ENCODE measurements at places on chromosomes 2 and 18. TPM values are rescaled to one million over a fixed set of nuclear protein-coding genes. Genes with fewer than 3 reads are reported as not detected.

GRCh38 chr2:85158559-85159273, 25.5 kb downstream of the TCF7L1 start:
- no peak for DNase-seq

Gene SERPINB3
- total RNA-seq: 0.17 TPM

Gene AKAIN1
- not detected for total RNA-seq

DNA sequence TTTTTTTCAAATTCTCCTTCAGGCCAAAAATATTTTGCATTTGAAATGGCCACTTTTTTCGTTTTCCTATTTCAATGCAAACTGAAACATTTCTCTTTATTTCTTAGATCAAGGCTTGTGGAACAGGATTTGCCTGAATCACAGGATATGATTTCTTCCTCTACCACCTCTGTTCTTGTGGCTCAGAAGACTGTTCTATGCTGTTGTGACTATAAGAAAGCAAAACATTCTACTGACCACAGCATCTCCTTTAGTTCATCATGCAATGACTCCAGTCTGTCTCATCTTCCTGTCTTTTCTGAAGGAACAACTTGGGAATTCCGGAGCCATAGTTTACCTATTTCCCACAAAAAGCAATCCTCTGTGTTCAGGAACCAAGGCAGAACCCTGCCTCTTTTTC, 16.2 kb upstream of the ZNF512 start:
- DNase-seq: peak; percentile 85

- no peak for DNase-seq
Measured at GRCh38 chr2:233481368-233482142, 85.0 kb downstream of the USP40 start.

Gene MYCN
- total RNA-seq: 19.6 TPM

GRCh38 chr18:38006541-38006940, 440.9 kb upstream of the CELF4 start:
- no peak for DNase-seq

- no peak for DNase-seq
Measured at GRCh38 chr2:175580652-175581051, 399.1 kb upstream of the ATP5MC3 start.

- no peak for DNase-seq
Measured at GRCh38 chr2:104406261-104406726, 447.6 kb upstream of the POU3F3 start.

Gene GPR55
- not detected for total RNA-seq

Gene PLCD4
- 4.7 TPM for total RNA-seq

GRCh38 chr18:47591429-47591828, 339.0 kb downstream of the SMAD2 start:
- DNase-seq: no peak

DNA sequence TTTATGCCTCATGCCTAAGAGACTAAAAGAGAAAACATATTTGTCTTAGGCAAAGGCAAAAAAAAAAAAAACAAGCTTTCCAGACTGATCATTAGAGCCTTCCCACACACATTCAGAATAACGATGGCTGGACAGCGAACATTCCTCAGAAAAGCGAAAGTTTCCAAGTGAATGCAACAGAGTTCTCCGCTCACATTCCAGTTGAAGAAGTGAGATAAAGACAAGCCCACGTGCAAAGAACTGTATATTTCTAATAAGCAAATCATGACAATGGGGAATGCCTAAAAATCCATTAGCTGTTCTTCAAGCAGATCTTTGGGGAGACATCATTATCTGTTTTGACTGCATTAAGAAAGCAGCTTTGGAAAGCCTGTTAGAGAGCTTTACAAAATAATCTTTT, 347.9 kb downstream of the METTL4 start:
- DNase-seq: no peak

Gene CPO
- not detected for total RNA-seq

DNA sequence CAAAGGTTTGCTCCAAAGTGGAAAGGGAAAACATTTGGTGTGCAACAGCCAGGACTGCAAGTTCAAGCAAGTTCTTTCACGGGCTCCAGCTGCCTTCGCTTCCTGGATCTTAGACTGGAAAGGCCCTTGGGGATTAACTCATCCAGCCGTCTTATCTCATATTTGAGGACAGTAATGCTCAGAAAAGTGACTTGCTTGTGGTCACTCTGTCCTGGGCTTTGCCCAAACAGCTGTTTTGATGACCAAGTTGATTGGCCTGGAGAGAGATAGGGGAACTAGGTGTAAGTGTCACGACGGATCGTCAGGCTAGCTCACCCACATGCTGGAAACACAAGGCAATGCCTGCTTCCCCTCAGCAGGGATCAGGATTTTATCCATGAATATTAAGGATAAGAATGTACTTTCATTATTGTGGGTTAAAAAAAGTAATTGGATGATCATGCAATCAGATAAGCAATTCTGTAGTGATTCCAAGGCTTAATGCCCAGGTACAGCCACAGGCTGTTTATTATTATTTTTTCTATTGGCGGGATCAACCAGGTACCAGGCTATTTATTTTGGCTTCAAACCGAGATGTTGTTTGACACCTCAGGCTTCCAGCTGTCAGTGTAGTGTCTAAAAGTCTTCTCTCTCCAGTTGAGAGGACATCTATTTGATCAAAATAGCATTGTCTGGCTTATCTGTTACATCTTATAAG, 162.5 kb upstream of the EPAS1 start:
- DNase-seq: peak; percentile 32

DNA sequence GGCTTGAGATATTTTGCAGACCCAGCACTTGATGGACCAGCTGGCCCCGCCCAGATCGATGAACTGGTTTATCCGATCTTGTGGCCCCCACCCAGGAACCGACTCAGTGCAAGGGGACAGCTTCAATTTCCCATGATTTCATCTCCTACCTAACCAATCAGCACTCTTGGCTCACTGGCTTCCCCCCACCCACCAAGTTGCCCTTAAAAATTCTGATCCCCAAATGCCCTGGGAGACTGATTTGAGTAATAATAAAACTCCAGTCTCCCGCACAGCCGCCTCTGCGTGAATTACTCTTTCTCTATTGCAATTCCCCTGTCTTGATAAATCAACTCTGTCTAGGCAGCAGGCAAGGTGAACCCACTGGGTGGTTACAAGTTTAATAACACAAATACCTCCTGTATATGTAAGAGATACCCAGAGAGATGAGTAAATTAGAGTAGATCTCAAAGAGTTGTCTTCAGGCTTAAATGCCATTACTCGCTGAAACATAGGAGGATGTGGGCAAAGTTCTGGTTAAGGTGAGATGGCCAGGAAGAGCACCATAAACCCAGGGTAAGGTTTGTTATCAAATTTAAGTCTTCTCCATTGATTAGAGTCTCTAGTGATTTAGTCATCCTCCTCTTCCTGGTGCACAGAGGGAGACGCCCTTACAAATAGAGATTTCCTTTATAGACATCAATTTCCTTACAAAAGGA, 222.8 kb downstream of the ARL4C start:
- no peak for DNase-seq

DNA sequence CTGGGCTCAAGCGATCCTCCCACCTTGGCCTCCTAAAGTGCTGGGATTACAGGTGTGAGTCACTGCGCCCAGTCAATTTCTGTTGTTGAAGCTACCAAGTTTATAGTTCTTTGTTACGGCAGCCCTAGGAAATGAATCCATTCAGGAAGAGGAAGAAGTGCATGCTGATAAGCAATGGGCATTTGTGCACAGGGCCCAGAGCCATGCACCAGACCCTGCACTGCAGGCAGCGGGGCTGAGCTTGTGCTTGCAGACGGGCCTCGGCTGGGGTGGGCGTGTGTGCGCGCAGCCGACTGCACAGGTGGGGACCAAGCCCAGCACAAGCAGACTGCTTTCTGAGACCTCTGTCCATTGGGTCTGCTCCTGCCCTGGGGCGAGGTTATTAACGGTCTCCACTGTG, 144.6 kb downstream of the CABLES1 start:
- DNase-seq: peak; percentile 88
